AG04449 (cell line): ENCODE measurements at places on chromosomes 2 and 18.

DNA sequence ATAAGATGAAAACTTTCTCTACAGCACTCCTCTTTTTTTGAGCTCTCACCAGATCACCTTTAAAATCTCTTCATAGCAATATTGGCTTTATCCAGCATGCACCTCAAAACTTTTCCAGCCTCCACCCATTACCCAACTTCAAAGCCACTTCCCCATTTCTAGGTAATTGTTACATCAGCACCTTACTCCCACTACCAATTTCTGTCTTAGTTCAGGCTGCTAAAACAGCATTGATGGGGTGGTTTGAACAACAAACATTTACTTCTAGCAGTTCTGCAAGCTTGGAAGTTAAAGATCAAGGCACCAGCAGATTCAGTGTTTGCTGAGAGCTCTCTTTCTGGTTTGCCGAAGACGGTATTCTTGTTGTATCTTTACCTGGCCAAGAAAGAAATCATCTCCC is 114.0 kb upstream of the SLC39A10 start:
- DNase-seq = no peak

GRCh38 chr18:58668897-58669296 is 2.4 kb upstream of the MALT1 start:
- DNase-seq = no peak

DNA sequence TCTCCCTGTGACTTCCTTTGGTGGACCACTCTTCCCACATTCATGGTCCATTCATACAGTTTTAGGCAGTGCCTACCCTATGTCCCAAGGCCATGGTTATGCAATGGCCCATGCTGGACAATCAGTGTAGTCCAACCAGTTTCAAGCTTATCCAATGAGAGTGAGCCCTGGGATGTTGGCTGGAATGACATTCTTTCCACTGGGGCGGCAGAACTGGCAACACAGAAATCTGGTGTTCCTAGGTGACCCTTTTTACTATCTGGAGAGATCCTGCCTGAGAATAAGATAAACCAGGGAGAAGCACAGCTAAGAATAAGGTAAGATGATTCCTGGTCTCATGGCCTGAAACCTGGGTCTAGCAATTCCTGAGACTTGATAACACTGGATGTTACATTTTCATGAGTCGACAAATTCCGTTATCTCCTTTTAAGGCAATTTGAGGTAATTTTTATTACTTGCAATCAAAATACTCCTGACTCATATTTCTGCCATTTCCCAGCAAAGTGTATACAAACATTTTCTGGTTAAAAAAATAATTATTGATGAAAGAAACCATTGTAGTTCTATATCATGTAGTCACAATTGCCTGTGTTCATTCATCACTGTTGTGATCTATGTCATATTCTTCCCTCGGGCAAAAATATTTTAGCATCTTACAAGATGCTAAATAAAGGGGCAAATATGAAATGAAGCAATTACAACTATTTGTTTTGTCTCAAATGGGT is 271.5 kb upstream of the LYPD1 start:
- no peak for DNase-seq

GRCh38 chr2:233832869-233833311 is 21.4 kb downstream of the HJURP start:
- no peak for DNase-seq

- no peak for DNase-seq
These were observed 745.1 kb downstream of the TSN start for GRCh38 chr2:122500316-122501105.

DNA sequence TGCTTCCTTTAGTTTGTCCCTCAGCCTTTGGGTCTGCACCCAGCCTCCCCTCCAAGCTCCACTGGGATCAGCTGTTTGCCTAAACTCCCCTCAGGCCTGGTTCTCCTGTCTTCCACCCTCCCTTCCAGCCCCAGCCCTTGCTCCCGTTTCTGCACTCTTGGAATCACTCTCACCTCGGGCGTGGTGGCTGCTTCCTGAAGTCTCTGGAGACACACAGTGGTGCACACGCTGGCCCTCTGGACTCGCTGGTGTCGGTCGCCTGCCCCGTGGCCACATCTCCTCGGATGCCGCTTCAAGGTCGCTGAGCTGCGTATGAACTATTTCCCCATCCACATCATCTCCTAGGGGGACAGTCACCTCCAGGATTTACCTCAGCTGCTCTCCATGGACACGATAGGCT is 46.3 kb downstream of the PSMG2 start:
- DNase-seq = no peak

DNA sequence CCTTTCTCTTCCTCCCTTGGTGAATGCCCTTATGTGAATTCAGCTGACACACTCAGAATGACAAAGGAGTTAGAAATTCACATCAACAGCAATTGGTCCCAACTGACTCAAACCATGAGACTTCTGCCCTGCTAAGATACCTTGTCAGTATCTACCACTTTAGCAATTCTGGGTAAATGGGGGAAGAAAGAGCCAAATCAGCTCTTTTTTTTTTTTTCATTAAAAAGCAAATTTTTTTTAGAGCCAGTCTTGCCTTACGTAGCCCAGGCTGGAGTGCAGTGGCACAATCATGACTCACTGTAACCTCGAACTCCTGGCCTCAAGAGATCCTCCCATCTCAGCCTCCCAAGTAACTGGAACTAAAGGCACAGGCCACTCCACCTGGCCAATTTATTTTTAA is 1.7 kb upstream of the PPP4R1 start:
- DNase-seq = no peak

GRCh38 chr2:11346023-11346482 is 1.6 kb upstream of the ROCK2 start:
- DNase-seq = no peak

DNA sequence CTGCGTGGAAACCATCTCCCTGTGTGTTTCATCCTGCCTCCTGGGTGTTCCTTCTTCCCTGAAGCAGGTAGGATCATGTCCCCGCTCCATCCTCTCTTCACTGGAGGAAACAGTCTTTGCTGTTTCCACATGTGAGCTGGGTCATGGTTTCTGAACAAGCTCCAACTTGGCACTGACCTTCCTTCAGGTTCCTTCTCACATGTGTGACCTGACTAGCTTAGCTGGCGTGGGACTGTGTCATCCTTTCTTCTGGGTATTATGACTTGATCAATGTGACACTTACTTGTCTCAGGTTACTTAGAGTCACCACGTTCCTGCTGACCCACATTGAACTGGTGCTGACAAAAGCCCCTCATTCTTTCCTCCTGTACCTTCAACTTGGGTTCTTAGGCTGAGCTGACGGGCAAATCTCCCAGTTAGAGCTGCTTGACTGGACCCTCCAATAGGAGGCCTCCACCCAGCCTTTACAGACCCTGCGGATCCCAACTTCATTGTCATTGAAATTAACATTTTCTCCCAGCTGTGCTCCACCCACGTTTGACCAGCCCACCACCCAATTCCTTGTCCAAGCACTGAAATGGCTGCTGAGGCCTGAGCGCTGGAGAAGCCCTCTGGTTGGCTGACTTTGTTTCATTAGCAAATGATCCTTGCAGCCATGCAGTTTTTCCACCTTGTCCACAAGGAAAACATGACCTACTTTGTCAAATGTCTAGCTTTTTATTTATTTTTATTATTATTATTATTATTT is 128.1 kb downstream of the DDX1 start:
- no peak for DNase-seq

DNA sequence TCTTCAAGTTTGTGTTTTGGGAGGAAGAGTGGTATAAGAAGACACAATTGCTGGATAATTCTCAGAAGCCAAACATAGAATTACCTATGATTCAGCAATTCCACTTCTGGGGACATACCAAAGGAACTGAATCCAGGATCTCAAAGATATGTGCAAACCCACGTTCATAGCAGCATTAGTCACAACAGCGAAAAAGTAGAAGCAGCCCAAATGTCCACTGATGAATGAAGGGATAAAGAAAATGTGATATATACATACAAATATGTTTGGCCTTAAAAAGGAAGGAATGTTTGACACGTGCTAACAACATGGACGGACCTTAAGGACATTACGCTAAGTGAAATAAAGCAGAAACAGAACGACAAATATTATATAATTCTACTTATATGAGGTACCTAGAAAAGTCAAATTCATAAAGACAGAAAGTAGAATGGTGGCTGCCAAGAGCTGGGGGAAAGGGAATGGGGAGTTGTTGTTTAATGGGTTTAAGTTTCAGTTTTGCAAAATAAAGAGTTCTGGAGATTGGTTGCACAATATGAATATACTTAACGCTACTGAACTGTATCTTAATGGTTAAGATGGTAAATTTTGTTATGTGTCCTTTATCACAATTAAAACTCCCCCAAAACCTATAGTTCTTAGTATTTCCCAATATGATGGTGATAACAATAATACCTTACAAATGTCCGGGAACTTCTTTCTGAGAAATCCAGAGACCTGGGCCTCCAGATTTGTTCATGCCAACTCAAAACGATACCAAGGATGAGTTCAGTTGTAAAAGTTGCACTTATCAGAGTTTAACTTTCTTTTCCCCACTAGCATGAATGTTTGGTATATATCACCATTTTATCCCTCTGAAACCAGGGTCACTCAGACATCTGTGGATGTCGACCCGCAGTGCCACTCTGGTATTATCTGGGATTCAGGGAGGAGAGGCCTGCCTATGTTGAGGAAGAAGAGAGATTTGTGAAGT is 33.7 kb upstream of the WIPF1 start:
- DNase-seq = peak; percentile 84

DNA sequence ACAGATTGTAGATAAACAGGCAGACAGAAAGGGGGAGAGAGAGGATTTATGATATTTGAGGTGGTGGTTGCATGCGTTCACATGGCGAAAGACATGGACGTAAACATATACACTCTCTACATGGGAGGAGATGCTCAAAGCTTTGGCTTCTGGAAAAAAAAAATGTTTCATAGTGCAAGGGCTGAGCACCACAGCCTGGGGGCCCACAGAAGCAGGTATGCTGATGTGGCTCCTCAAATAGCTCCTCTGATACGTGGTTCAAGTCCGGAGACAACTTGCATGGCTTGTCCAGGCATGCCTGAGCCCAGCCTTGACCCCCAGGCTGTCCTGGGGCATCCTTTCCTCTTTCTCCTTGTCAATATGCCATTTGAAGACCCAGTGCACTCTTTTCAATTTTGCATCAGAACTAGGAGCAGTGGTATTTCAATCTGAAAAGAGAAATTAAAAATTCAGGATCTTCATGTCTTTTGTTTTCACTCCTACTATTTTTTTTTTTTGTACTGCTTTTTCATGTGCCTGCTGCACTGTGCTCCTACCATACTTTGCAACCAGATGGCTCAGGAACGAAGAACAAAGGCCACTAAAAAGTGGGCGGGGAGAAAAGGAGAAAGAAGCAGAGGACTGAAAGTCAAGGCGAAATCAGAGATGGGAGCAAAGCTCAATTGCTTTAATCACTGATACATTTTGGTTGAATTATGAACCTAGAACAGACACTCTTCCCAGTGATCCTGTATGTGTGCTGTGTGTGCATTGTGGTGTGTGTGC is 495.7 kb upstream of the TCF4 start:
- no peak for DNase-seq

DNA sequence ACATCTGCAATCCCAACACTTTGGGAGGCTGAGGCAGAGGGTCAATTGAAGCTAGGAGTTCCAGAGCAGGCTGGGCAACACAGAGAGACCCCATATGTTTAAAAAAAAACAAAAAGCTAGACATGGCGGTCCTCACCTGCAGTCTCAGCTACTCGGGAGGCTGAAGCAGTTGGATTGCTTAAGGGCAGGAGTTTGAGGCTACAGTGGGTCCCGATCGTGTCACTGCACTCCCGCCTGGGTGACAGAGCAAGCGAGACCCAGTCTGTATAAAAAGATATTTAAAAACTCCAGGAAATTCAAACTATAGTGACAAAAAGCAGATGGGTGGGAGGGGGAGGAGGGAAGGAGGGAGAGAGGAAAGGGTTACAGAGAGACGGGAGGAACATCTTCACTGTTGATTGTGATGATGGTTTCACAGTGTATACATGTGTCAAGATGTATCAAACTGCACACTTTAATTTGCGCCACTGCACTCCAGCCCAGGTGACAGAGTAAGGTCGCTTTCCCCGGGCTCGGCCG is 942 bp upstream of the ZNF236 start:
- no peak for DNase-seq

GRCh38 chr2:129464036-129464435 is 515.4 kb upstream of the RAB6C start:
- no peak for DNase-seq

- DNase-seq = no peak
These were observed 273.3 kb upstream of the TCF4 start for GRCh38 chr18:55861266-55861665.

DNA sequence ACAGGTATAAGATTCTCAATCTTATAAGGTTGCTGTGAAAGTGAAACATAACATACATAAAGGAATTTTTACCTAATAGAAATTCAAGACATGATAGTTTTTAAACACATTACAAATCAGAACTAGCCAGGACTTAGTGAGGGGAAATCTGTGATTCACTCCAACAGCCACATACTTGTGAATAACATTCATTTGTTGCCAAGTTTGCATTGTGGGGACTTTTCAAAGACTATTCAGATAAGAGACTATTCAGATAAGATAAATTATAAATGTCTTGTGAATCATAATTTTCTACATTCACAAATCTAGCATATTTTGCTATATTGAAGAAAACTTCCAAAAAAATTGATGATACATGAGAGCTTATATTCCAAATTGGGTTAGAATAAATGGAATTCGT is 345.3 kb upstream of the CDH20 start:
- DNase-seq = no peak

GRCh38 chr2:168528469-168528868 is 72.4 kb downstream of the CERS6 start:
- DNase-seq = no peak

- DNase-seq = no peak
These were observed 34.1 kb upstream of the FAM110C start for GRCh38 chr2:80378-80777.

GRCh38 chr2:105777506-105778055 is 32.9 kb downstream of the NCK2 start:
- no peak for DNase-seq

DNA sequence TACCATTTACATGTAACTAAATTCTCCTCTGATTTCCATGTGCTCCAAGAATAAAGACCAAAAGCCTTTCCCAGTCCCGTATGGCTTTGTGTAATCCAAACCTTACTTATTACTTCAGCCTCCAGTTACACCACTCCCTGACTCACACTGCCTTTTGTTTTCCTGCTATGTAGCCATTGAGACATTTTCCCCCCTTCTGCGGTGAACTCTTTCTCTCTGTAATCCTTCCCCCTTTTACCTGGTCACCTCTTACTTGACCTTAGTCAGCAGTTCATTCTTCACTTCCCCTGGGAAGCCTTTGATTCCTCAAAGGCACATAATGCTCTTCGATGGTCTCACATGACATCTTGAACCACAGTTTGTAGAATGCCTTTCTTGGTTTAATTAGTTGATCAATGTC is 256.0 kb upstream of the FANCL start:
- DNase-seq = no peak

DNA sequence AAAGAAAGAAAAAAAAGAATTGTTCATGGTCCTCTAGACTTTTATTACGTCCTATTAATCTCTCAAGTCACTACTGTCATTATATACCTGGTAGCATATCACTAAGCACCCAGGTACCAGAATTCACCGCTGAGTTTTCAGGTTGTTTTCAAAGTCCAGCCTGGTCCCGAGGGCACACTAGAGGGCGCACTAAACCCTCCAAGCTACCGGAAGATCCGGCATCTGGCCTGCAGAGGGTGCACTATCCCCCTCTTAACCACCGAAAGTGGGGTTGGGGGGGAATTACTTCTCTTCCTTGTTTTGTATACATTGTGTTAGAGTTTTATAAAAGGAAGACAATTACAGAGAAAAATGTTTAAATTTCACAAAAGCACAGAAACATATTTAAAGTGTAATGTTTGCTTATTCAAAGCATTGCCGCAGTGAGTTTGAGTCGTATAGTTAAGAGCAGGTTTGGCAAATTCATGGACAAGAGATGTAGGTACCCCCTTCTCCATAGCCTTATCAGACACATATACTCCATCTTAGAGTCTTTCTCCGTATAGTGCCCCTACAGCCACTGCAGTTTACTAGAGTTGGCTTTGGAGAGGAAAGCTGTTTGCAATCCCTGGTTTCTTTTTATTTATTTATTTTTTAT is 19.2 kb downstream of the MOGAT1 start:
- no peak for DNase-seq
